ENCODE measurements at places on chromosomes 11 and 22. TPM values are rescaled to one million over a fixed set of nuclear protein-coding genes. Genes with fewer than 3 reads are reported as not detected.

Gene TMEM45B
- polyA plus RNA-seq: 22.0 TPM

Gene MYEOV
- polyA plus RNA-seq: 4.4 TPM

DNA sequence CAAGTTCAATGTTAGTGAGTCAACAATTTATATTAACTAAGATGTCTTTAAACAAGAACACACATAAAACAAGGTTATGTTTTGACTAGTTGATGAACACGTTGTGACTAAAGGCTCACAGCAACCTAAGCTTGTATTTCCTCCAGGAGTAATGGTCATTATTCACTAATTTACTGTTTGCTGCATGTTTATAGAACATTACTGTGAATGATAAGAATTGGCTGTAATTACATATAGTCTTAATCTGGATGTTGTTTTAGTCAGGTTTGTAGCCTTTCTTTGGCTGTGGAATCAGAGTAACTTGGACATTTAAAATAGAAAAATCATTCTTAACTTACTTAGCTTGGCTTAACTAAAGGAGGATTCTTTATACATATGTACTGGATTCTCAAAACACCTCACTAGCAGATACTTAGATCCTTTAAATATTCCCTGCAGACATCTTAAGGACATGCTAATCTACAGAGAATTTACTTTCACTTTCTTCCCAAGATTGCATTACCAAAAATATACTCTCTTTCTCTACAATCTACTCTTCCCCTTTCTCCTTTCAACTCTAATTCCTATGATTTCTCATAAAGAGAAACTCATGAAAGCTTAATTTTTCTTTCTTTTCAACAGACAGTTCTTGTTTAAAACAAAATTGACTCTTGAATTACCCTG lies 319.7 kb upstream of the CTSC start:
- DNase-seq: no peak

DNA sequence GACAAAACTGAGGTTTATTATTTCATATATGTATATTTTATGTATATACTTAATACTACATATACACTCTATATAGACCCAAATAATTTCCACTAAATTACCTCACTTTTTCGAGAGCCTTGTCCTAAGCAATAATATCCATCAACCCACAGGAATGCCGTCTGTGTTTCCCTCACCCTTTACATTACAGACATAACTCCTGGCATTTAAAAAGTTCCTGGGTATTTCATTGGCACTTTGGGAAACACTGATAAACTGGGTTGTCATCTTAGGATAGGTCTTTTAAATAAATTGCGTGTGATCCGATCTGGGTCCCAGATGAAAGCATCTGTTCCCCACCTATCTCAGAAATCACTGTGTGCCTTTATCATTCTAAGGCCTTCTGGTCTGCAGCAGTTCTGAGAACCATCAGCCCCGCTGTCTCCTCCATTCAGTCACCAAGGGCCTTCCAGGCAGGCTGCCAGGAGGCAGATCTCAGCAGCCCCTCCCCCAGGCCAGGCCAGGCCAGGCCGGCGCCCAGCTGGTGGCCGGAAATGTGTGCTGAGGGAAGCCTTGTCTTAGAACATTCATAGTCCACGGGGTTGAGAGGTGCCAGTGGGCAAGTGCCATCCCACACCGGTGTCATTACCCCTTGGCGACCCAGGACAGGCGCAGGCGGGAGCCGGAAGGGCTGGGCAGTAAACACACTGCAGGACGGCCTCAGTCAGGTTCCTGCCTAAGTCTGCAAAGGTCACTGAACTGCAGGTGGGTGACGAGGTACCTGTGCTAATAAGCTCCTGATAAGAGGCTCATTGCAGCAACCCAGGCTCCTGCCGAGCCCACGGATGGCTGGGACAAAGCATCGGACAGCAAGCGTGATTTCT lies 3.3 kb downstream of the FGF19 start:
- peak; percentile 63 for DNase-seq

- no peak for DNase-seq
These were observed 215.9 kb upstream of the CCDC90B start for GRCh38 chr11:83502041-83502440.

GRCh38 chr11:64247729-64248531 lies 1.2 kb upstream of the PPP1R14B start:
- no peak for DNase-seq

- no peak for DNase-seq
These were observed 52.4 kb downstream of the CHRDL2 start for GRCh38 chr11:74678591-74679512.

DNA sequence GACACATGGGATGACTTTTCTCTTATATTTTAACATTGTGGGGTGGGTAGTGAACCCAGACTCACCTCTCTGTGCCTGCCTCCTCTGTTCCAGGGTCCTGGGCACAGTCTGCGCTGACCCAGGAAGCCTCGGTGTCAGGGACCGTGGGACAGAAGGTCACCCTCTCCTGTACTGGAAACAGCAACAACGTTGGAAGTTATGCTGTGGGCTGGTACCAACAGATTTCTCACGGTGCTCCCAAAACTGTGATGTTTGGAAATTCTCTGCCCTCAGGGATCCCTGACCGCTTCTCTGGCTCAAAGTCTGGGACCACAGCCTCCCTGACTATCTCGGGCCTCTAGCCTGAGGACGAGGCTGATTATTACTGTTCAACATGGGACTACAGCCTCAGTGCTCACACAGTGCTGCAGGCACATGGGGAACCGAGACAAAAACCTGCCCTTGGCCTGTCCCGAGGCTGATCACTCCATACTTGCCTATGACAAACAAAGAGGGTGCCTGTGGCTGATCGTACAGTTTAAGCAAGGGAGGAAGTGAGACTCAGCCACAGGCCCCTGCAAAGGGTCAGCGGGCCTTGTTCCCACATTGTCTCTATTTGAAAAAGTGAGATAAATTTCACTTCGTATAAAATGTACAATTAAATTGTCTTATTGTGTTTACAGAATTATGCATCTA lies 43.7 kb upstream of the TOP3B start:
- no peak for DNase-seq

GRCh38 chr11:30586251-30587144 lies at the start of gene MPPED2:
Gene MPPED2 (minus strand): TSS chr11:30586353. CDS start chr11:30580373, 5,980 bp downstream.
- no peak for DNase-seq

DNA sequence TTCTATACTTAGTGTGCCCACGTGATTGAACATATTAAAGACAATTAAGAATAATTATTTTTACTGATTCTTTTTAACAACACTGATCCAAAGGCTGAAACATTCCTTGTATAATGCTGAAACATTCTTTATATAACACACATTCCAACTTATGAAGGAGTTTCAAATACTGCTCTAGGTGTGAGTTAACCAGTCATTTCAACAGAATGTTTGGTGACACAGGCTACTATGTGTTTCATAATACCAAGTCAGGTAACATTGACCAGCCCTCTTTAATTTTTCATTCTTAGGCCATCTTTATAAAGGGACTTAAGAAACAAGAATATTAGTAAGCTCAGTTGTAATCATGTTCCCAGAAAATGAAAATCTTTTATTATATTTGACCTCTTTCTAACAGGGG lies 136.6 kb downstream of the ELP4 start:
- DNase-seq: no peak

DNA sequence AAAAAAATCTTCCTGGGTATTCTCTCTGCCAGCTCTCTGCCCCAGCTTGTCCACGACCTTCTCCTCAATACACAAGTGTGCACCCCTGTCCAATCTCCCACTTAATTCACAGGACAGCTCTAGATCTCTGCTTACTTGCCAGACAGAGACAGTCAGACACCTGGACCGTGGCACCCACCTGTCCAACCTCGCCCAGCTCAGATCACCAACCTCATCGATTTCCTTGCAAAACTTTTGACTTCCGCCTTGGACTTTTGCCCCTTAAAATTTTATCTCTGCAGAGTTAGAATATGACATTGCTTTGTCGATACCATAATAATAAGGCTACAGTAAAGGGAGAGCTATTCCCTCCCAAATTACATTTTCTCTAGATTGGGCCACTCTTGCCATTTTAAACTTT lies 10.4 kb downstream of the LMF2 start:
- no peak for DNase-seq

DNA sequence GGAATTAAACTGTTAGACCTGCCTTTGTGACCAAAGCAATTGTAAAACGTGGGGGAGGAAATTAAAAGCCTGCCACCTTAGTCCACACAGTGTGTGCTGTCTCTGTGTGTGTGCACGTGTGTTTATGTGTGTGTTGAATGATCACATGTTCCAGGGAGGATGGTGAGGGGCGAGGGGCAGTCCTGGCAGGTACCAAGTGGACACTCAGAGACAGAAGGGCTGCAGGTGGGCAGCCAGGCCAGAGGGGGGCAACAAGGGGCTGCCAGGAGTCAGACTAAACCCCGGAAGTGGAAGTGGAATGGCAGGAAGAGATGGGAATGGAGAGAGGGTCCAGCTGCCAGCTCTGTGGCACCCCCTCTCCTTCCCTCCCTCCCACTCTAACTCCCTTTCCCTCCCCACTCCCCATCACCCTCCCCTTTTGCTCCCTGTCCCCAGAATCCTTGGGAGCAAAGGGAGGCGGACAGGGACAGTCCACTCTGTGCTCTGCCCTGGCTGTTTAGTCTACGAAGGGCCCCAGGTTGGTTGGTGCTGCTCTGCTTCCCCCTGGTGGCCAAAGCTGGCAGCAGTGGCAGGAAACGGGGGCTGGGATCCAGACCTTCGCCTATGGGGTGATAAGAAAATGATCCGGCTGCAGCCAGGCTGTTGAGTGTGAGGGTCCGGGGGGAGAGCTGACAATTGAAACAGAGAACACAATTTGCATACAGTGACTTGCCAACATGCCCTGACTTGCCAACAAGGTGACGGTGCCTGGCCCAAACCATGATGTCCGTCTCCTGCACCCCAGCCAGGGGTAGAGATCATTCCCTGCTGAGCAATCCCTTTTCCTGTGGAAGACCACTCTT lies 24.4 kb downstream of the P2RY2 start:
- DNase-seq: no peak
